ENCODE measurements at places on chromosomes 5 and 9. TPM values are rescaled to one million over a fixed set of nuclear protein-coding genes. Genes with fewer than 3 reads are reported as not detected.

DNA sequence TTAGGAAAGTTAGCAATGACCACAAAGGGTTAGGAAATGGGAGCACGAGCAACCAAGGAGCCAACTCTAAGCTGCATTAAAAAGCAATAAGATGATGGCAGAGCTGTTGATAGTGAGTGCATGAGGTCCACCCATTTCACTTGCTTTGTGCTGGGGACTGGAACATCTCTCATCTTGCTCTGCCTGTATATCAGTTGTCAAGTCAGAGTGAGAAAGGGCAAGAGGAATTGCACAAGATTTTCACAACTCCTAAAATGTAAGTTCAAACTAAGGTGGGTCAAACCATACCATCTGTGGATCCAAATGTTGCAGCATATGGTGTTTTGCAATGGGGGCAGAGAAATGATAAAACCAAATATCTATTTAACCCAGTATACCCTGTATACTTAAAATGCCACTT lies 2.8 kb upstream of the ESM1 start:
- H3K4me3 ChIP-seq = no peak overlapping the region
- no peaks in the 10 kb centered on the region for H3K36me3 ChIP-seq
- DNase-seq = no peak
- no peaks in the 10 kb centered on the region for H3K4me1 ChIP-seq
- no peaks in the 10 kb centered on the region for H3K27me3 ChIP-seq
- no peak overlapping the region for H3K27ac ChIP-seq

DNA sequence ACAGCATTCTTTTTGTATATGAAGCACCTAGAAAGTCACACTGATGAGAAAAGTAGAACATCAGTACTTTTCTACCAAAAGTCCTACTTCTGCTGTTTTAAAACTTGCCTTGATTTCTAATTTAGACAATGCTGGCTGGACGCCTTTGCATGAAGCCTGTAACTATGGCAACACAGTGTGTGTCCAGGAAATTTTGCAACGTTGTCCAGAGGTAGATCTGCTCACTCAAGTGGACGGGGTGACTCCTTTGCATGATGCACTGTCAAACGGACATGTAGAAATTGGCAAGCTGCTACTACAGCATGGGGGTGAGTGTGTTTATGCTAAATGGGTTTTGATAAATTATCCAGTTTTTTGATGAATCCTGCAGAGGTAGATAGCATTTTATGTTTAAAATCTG lies 73.5 kb downstream of the SLF1 start:
- no peaks in the 10 kb centered on the region for H3K27me3 ChIP-seq
- H3K27ac ChIP-seq = no peak overlapping the region
- no peaks in the 10 kb centered on the region for H3K4me1 ChIP-seq
- DNase-seq = peak; percentile 86

GRCh38 chr5:43631182-43631910 lies 28.4 kb downstream of the NNT start:
- no peak overlapping the region for H3K27ac ChIP-seq
- peaks cover 3% of the 10 kb centered on the region for H3K36me3 ChIP-seq
- DNase-seq = peak; percentile 26
- H3K27me3 ChIP-seq = no peaks in the 10 kb centered on the region

SV2C gene
- 41.0 TPM for polyA plus RNA-seq

- H3K4me3 ChIP-seq = no peak overlapping the region
- H3K4me1 ChIP-seq = peaks cover 17% of the 10 kb centered on the region
- no peaks in the 10 kb centered on the region for H3K27me3 ChIP-seq
These were observed 126.1 kb upstream of the SAP30L start for GRCh38 chr5:154319736-154320135.

DNA sequence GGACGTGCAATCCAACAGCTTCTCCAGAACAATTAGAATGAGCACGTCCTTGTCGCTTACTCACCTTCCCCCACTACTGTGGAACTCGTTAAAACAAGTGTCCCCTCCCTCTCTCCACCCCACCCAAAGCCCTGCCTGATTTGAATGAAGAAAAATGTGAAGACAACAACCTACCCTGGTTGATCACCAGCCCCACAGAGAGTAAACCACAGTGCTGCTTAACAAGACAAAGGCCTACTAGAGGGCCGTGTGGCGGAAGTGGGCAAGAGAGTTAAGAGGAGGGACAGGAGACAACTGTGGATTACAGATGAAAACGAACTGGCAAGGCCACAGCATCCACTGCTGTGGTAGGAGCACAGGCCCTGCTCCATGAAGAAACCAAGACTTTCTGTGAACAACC lies 51.1 kb downstream of the CDK5RAP2 start:
- H3K36me3 ChIP-seq = peaks cover 61% of the 10 kb centered on the region
- no peaks in the 10 kb centered on the region for H3K4me1 ChIP-seq

- H3K36me3 ChIP-seq = no peaks in the 10 kb centered on the region
- H3K4me3 ChIP-seq = no peak overlapping the region
- H3K27ac ChIP-seq = no peak overlapping the region
- H3K27me3 ChIP-seq = no peaks in the 10 kb centered on the region
- DNase-seq = peak; percentile 15
- H3K4me1 ChIP-seq = no peaks in the 10 kb centered on the region
These were observed 758.5 kb upstream of the EDIL3 start for GRCh38 chr5:85143138-85143537.

DNA sequence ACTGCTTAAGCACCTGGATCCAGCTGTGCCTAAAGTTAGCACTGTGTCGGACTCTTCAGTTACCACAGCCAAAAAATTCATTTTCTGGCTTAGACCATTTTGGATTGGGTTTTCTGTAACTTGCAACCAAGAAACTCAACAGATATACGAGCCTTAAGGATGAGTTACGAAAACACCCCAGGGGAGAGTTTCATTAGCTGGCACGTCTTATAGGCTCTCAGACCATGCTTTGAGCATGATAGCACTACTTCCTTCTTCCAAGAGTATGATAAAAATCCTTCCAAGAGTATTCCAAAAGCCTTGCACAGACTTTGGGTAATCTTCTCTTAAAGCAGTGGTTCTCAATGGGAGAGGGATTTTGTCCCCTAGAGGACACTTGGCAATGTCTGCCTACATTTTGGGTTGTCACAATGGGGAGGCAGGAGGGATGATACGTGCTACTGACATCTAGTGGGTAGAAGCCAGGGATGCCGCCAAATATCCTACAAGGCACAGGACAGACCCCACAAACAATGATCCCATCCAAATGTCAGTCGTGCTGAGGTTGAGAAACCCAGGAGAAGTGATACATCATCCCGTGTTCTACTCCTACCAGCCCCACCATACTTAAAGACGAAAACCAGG lies 64.8 kb downstream of the SMIM23 start:
- H3K4me1 ChIP-seq = peaks cover 9% of the 10 kb centered on the region
- no peak overlapping the region for H3K27ac ChIP-seq
- H3K27me3 ChIP-seq = no peaks in the 10 kb centered on the region
- H3K4me3 ChIP-seq = no peak overlapping the region

DNA sequence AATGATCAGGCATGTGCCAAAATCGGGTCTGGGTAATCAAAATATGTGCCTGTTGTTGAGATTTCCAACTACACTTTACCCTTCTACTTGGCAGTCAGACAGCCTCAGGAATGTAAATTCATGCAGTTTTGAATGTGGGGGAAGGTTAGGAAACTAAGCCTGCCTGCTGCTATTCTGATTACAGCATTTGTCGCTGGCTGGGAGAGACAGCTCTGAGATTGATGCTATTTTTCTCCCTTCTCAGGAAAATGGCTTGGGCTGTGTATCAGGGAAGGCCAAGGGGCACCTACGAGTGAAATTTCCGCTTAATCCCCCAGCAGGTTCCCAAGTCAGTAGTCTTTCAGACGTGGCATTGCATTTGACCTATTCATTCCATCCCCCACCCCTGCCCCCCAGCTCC lies 3.6 kb upstream of the RGS7BP start:
- no peak overlapping the region for H3K4me3 ChIP-seq
- H3K36me3 ChIP-seq = no peaks in the 10 kb centered on the region
- peaks cover 12% of the 10 kb centered on the region for H3K4me1 ChIP-seq
- no peak for DNase-seq

DNA sequence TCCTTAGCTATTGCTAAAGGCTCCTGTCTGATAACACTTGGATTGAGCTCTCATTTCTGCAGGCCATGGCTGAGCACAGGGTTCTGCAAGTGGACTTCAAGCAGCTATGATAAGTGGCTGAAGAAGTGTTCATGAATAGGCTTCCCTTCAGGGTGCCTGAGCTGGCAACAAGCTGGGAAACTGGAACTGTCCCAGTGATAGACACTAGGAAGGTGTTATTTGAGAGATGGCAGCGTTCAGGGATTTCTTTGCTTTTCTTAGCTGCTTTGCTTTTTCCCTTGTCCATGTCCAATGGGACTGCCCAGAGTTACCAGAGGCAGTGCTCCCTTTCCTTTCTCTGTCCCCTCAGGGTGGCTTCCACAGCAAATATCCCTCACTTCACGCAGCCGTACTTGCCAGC lies 75.8 kb downstream of the INIP start:
- DNase-seq = no peak
- no peak overlapping the region for H3K4me3 ChIP-seq

MYOZ3 gene
- polyA plus RNA-seq = 11.5 TPM

- peaks cover 60% of the 10 kb centered on the region for H3K4me1 ChIP-seq
- H3K36me3 ChIP-seq = no peaks in the 10 kb centered on the region
- peak within 1 kb of the TSS; percentile 67 for H3K27ac ChIP-seq
- H3K4me3 ChIP-seq = peak within 1 kb of the TSS; percentile 63
- DNase-seq = no peak
These were observed at the start of gene CNTFR for GRCh38 chr9:34589636-34590380. Gene CNTFR (minus strand): TSS chr9:34589724. CDS start chr9:34568981, 20,743 bp downstream.

SPINK6 gene
- not detected for polyA plus RNA-seq

SLC4A9 gene
- 0.29 TPM for polyA plus RNA-seq

ZNF618 gene
- 17.0 TPM for polyA plus RNA-seq

DNA sequence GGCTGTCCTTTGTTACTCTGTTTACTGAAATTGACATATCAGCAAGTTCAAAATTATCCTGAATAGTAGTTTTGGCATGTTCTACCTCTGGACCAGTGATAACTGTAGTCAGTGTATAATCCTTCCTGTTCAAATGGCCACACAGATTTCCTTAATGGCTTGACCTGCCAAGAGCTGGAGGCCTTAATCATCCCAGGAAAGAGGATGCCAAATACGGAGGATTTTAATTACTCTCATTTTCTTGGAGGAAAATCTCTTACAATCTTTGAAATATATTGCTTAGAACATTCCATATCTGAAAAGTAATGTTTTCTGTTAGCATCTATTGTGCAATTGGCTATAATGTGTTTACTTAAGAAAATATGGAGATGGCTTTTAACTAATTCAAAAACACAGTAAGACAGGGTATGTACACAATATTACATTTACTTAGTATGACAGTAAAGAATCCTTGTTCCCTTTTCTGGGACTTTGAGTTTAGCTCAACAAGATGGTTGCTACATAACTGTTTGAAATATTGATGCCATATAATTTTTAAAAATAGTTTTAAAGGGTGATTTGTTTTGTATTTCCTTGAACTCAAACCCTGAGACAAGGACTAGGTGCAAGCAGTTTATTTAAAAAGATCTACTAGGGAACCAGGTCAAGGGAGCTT lies 68.9 kb upstream of the SELENOP start:
- H3K4me1 ChIP-seq = no peaks in the 10 kb centered on the region
- no peak overlapping the region for H3K27ac ChIP-seq
- H3K4me3 ChIP-seq = no peak overlapping the region
- H3K27me3 ChIP-seq = no peaks in the 10 kb centered on the region
- no peaks in the 10 kb centered on the region for H3K36me3 ChIP-seq

DNA sequence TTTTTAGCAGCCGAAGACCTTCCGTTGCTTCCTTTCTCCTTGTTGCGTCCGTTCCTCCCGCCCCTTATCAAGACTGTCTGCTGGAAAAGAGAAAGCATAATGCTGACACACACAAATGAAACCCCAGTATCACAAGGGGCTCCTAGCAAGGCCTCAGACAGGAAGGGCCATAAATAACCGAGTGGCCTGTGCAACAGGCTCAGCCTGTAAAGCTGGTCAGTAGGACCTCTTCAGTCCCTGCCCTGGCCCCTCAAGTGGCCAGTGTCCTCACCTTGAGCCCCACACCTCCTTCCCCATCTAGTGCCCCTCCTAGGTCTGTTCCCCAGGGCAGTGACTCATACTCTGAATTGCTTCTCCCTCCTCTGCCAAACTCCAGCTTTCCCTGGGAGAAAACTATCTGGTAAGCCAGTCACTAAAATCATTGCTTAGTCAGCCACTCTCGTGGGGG lies 174.6 kb upstream of the IL12B start:
- no peak overlapping the region for H3K4me3 ChIP-seq
- no peaks in the 10 kb centered on the region for H3K36me3 ChIP-seq
- no peaks in the 10 kb centered on the region for H3K4me1 ChIP-seq
- H3K27ac ChIP-seq = no peak overlapping the region

DNA sequence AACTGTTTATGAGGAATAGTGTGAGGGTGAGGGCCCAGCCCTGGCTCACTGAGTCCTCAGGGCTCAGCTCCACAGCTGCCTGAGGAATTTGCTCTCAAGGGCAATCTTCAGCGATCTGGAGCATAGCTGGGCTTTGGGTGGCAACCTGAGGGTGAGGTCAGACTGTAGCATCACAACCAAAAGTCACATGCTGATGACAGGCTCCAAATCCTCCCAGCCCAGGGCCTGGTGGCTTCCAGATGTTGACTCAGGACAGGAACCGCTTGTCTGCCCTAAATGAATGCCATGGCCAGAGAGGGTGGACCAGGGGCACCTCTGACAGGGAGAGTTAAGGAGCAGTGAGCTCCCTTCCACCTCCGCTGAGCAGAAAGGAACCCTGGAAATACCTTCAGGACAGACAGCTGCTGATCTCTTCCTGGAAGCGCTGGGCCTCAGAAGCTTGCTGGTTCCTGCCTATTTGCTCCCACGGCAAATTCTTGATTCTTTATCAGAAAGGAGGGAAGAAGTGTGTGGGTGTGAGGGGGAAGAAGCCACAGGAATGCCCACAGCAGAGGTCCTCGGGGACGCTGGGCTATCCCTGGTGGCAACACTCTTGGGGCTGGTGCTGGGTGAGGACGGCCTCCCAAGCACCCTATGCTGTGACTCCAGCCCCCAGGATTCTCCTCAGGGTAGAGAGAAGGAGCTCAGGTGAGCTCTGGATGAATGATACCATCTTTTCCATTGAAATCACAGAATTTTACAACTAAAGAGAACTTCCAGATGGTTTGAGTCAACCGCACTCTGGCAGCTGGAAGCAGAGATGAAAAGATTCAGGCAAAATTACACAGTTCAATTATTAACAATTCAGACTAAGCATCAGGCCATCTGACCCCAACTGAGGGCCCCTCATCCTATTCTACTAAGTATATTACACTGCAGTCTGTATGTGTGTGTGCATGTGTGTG lies 13.8 kb upstream of the CTSL start:
- peak overlapping the region; percentile 59 for H3K27ac ChIP-seq
- H3K4me3 ChIP-seq = no peak overlapping the region
- peaks cover 10% of the 10 kb centered on the region for H3K4me1 ChIP-seq

DNA sequence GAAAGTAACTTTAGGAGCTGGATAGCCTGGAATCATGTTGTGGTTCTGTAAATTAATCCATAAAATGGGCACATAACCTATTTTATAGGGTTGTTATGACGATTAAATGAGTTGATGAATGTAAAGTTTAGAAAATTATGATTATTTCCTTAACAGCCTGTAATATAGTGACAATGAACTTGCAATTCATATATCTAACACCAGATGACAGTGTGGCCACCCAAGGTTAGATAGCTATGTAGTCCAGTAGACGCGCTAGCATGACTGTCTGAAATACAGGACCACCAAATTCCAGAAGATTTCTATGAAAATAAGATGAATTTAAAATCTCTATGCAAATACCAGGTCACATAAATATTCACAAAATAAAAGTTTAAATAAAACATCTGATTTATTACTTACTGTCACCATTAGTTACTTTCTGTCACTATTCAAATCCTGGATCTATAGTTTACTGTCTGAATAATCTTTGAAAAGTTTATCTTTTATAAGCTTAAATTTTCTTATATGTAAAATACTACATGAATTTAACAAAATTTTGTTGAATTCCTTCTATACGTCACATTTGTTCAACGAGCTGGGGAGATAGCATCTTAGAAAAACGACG lies 26.1 kb upstream of the MACIR start:
- no peak for DNase-seq
- H3K4me1 ChIP-seq = no peaks in the 10 kb centered on the region
- no peak overlapping the region for H3K4me3 ChIP-seq
- no peaks in the 10 kb centered on the region for H3K36me3 ChIP-seq
- H3K27ac ChIP-seq = no peak overlapping the region

SAXO1 gene
- 0.20 TPM for polyA plus RNA-seq

All from spinal cord (tissue), 10 donors.